ENCODE measurements at places on chromosomes 3 and 15. TPM values are rescaled to one million over a fixed set of nuclear protein-coding genes. Genes with fewer than 3 reads are reported as not detected.

The CMTM8 gene
- total RNA-seq = not detected

The RASL12 gene
- 1.6 TPM for total RNA-seq

The SYNPR gene
- total RNA-seq = not detected

The PIERCE2 gene
- total RNA-seq = 1.8 TPM

The ITGB5 gene
- total RNA-seq = 247 TPM

The KIF15 gene
- total RNA-seq = 14.7 TPM

The DNASE1L3 gene
- not detected for total RNA-seq

The RPP14 gene
- total RNA-seq = 12.0 TPM

The UCN2 gene
- 25.1 TPM for total RNA-seq

The ADGRG7 gene
- total RNA-seq = not detected

The IL5RA gene
- total RNA-seq = not detected

The FAM81A gene
- total RNA-seq = not detected

The KCNH8 gene
- total RNA-seq = not detected

The SLMAP gene
- 64.7 TPM for total RNA-seq

The SMAD3 gene
- total RNA-seq = 94.9 TPM

The PTPRG gene
- total RNA-seq = 45.1 TPM

The SLC12A1 gene
- total RNA-seq = not detected

The CALML4 gene
- 0.88 TPM for total RNA-seq

The TRPM1 gene
- not detected for total RNA-seq

The MYZAP gene
- 1.3 TPM for total RNA-seq

All from placental pericyte (primary cell).